Cardiac septum (tissue), 1 donor: ENCODE measurements at places on chromosomes 7 and 10.

- DNase-seq = no peak
Measured at GRCh38 chr10:87557409-87557808, 52.7 kb downstream of the MINPP1 start.

GRCh38 chr10:118220346-118220850, 121.7 kb downstream of the FAM204A start:
- no peak for DNase-seq

- DNase-seq = no peak
Measured at GRCh38 chr10:102423372-102423968, 2.8 kb downstream of the FBXL15 start.

- peak; percentile 26 for DNase-seq
Measured at GRCh38 chr7:45638916-45639315, 64.7 kb downstream of the ADCY1 start.

GRCh38 chr10:77245953-77246352, 391.7 kb downstream of the KCNMA1 start:
- no peak for DNase-seq
